CD4-positive, CD25-positive, alpha-beta regulatory T cell (primary cell): ENCODE measurements at places on chromosomes 12 and 14.
A peak's percentile ranks its signal among the peaks of the same experiment; 100 is the strongest.

DNA sequence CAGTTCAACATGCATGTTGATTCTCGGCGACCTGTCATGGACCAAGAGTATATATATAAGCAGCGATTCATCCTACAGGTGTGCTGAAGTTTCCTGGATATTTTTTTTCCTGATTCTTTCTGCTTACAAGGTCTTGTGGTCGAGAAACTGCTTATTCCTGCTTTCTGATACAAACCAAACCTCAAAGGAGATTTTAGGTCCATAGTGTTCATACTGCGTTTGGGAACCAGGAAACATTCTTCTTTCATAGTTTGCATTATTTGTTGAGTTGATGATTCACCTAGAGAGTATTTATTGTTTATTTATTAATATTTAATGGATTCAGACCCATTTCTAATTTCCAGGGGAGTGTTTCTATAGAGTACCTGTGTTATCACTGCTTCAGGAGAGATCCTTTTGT lies 70.7 kb upstream of the ASPG start:
- no peak for DNase-seq

DNA sequence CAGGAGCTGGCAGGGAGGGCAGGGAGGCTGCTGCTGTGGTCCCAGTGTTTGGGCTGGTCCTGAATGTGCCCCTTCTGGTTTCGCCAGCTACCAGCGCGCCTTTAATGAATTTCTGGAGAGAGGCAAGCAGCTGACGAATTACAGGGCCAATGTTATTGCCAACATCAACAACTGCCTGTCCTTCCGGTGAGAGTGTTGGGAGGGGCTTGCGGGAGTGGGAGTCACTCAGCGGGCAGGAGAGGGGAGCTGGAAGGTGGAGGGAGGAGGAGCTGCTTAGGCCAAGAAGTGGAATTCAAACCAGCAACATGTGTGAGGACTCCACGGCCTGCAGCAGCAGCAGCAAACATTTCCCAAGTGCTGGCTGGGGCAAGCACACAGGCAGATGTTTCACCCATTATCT lies 7.7 kb downstream of the TNFAIP2 start:
- DNase-seq: no peak

GRCh38 chr12:88538250-88538649 lies 42.0 kb downstream of the KITLG start:
- DNase-seq: no peak

DNA sequence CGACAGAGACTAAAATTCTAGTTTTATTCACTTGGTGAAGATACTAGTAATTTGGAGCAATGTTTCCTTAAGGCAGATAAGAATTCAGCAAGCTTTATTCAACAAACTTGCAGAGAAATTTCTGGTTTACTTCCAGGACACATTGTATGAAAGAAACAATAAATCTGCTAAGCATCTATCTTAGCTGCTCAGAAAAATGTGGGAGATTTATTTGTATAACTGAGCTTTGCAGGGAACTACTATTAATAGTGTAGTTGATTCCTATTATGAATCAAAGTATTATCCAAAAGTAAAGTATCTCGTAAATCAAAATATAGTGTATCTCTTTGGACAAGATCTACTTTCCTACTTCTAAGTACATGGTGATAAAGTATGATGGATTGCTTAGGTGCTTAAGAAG lies 239.4 kb upstream of the TMTC1 start:
- no peak for DNase-seq

- DNase-seq: no peak
Measured at GRCh38 chr14:31787377-31787776, 226.2 kb downstream of the NUBPL start.

GRCh38 chr14:102692334-102692733 lies 84.9 kb upstream of the TRAF3 start:
- DNase-seq: no peak

DNA sequence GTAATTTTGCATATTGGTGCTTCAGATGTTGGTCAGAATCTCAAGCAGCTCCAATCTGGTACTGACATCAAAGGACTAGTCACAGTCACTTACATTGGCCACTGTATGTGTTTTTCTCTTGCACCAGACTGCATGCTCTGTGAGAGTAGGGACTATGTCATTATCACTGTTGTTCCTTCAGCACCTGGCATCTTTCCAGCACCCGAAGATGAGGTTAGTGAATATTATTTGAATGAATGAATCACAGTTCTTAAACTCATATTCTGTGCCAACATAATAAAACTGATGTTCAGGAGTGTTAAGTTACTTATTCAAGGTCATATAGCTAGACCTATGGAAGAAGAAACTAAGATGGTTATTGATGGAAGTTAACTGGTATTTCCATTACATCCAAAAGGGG lies 204.5 kb upstream of the TBX3 start:
- DNase-seq: no peak

DNA sequence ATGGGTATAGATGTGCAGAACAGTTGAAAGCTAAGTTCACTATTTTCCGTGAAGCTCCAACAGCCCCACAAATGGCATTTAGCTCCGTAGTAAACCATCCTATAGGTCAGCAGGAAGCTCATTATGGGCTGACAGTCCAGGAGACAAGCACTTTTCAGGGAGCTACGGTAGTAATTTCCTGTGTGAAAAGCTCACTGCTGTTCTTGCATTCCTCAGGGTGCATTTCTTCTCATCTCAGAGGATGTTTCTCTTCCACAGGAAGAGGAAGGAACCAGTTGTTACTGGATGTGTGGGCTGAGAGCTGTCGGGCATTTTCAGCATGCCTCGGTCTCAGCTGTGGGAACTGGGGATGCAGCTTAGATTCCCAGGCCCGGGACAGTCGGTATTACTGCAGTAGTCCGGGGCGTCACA lies 72.8 kb downstream of the GALNT4 start:
- no peak for DNase-seq

GRCh38 chr12:96335270-96335669 lies 65.0 kb downstream of the CDK17 start:
- no peak for DNase-seq

DNA sequence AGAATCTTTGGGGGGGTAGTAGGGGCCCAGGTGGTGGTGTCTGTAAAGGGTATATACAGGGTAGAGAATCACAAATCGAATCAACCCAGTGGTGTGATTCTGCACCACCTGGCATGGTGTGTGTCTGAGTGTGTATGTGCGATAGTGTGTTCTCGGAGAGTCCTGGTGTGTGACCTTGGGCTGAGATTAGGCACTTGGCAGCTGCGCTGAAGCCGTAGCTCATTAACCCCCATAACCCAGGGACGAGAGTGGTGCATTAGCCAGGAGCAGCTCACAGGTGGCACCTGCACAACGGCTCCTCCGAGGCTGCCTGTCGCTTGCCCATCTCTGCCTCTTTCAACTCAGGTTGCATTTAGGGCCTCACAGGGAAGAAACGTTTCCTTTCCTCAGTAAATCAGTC lies 15.6 kb upstream of the TESC start:
- DNase-seq: no peak

DNA sequence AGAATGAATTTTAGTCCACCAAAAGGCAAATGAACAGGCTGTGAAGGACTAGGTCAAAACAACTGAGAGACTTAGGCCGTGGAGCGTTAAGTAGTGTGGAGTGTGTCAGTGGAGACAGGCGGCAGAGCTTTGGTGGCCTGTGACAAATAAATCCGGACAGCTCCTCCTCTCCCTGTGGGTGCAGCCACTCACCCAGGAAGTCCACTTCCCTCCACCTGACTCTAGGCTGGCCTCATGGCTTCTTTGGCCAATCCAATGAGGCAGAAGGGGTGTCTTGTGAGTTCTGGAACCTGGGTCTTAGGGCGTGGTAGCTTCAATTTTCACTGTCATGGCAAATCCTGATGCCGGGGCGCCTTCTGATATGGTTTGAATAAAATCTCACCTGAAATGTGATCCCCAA lies 180.9 kb upstream of the C14orf180 start:
- no peak for DNase-seq

- no peak for DNase-seq
Measured at GRCh38 chr12:85509857-85510256, 229.8 kb downstream of the ALX1 start.

DNA sequence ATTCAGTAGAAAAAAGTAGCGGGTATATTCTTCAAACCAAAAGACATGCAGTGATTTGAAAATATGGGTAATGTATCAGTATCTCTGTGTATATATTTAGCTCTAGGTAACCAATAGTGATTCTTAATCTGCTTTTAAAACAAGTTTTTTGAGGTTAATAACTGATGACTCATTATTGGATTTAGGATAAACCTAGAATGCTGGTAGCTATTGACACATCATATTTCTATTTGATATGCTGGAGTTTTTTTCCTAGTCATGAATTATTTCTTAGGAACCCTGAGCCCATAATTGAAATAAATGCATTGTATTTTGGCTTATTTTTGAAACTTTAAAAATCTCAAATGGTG lies 15.5 kb downstream of the ARF6 start:
- no peak for DNase-seq

GRCh38 chr14:63594455-63595372 lies 47.0 kb downstream of the WDR89 start:
- no peak for DNase-seq

DNA sequence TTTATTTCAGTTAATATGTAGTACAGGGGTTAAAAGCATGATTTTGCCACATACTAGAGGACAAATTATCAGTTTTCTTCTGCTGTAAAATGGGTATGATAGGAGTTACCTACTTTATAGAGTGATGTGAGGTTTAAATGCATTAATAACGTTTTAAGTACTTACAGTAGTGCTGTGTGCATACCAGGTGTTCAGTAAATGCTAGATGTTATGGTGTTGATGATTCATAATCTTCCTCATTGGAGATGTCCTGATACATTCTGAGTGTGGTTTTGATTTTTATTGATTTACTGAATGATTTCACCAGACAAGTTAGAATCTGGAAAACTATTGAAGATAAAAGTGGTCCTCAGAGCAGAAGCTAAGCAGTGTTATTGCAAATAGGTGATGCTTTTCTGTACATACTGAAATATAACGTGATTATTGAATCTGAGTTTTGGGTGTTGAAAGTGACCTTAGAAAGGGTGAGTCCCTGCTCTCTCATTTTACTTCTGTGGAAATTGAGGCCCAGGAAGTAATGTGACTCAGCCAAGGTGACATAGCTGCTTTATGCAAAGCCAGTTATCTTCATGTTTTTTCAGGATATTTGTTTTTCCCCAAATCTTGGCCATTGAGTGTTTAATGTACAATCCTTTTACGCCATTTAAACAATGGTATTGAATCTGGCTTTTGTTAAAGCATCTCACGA lies 54.7 kb downstream of the VRK1 start:
- DNase-seq: no peak

DNA sequence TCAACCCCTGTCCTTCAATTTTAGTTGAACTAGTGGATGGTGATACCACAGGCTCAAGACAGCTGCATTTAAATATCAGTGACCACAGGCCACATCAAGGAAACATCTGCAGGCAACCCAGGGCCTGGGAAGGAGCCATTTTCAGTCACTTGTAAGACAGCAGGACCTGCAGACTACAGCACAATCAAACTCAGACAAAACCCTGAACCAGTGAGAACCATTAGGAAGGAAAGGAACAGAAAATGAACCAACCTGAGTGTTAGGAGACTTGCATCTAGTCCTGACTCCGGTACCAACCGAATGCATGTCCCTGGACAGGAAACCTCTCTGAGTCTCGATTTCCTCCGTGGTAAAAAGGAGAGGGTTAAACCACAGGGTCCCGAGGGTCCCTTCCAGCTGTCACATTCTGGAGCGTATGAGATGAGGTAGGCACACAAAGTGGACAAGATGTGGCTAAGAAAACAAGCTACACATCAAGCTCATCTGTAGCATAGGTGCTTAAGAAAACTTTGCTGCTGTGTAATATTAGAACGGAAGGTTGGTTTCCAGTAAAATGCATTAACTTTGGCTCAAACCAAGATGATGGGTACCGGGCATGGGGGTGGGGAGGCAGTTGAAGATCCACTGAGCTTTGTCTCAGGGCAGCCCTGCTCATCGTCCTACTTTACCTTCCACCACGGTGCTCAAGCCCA lies 1.6 kb upstream of the CDKN1B start:
- DNase-seq: no peak

GRCh38 chr14:22569737-22570131 lies 19.3 kb downstream of the DAD1 start:
- no peak for DNase-seq

DNA sequence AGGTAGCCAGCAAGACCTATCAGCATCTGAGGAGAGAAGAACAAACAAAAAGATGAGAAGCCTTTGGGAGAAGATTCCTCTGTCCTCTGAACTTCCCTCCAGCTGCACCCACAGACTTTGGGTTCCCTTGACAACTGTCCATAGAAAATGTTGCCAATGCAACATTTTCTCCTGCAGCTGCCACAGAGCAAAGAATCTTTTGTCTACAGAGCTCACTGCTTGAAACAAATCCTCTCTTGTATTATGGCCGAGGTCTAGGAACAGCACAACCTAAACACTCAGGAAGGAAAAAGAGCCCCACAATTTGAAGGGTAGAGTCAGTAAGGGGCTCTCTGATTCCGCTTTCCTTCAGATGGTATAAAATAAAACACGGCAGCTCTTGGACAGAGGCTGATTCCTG lies 14.3 kb downstream of the POMT2 start:
- no peak for DNase-seq

DNA sequence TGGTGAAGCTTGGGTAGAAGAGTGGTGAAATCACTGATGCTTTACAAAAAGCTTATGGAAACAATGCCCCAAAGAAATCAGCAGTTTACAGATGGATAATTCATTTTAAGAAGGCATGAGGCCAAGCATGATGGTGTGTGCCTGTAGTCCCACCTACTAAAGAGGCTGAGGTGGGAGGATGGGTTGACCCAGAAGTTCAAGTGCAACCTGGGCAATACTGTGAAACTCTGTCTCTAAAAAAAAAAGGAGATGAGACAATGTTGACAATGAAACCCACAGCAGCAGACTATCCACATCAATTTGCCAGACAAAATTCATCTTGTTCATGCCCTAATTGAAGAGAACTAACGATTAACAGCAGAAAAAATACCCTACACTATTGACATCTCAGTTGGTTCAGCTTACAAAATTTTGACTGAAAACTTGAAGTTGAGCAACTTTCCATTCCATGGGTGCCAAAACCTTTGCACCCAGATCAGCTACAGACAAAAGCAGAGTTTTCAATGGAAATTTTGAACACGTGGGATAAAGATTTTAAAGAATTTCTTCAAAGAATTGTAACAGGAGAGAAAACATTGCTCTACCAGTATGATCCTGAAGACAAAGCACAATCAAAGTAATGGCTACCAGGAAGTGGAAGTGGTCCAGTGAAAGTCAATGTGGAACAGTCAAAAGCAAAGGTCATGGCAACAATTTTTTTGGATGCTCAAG lies 26.7 kb downstream of the BTG1 start:
- no peak for DNase-seq

- peak; percentile 35 for DNase-seq
Measured at GRCh38 chr12:108825201-108825950, 32.0 kb downstream of the SSH1 start.

DNA sequence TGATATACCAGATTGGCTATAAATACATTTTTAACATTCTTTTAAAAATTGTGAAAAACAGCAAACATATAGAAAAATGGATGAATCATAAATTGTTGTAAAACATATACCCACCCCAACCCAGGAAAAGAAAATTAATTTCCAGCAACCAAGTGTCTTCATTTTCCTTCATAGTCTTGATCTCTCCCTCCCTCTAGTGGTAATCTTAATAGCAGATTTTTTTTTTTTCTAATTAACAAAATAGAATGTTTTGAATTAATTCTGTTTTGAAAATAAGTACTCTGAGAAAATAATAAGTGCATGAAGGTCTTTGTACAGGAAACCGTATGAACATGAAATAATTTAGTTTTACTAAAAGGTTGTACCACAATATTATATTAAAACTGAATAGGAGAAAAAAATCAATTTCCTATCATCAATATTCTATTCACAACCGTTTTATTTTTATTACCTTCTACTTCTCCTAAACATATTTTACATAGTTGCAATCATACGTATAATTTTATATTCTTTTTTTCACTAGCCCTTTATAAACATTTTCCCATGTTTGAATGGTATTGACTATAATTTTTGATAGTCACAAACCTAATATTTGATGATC lies 7.0 kb downstream of the ETNK1 start:
- peak; percentile 49 for DNase-seq
